ENCODE measurements at places on chromosomes 1 and 21. TPM values are rescaled to one million over a fixed set of nuclear protein-coding genes. Genes with fewer than 3 reads are reported as not detected.

DNA sequence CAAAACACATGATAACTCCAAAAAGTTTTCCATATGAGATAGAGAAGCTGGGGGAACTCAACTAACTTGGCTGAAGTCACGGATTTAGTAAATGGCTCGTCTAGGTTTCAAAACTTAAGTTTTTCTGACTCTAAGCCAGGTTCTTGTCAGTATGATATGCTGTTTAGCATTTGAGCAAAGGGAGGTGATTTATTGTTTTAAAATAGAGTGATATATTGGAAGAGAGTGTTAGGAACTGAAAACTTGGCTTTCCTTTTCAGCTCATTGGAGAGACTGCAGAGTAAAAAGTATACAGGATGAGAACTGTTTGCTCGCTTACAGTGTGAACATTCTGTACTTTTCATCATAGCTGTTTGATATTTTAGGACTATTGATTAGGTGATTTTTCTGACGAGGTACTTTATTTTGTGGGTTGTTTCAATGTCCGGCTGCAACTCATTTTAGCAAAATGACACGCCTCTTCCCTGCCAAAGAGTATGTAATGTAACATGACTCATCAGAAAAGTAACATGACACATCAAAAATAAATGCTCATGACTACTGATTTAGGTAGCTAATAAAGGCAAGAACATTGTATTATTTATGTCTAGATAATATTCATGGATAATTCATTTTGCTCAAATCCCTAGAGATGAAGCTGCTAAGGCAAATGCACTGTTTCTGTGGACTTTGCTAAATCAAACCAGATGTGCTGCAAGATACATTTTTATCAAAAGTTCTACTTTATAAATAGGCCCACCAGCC is 355.1 kb downstream of the GPATCH2 start:
- peak; percentile 75 for DNase-seq

GRCh38 chr1:42931911-42932422 is 26.7 kb downstream of the SLC2A1 start:
- DNase-seq, result peak; percentile 74

GRCh38 chr1:108691128-108691941 is 775 bp upstream of the PRPF38B start:
- peak; percentile 19 for DNase-seq

DNA sequence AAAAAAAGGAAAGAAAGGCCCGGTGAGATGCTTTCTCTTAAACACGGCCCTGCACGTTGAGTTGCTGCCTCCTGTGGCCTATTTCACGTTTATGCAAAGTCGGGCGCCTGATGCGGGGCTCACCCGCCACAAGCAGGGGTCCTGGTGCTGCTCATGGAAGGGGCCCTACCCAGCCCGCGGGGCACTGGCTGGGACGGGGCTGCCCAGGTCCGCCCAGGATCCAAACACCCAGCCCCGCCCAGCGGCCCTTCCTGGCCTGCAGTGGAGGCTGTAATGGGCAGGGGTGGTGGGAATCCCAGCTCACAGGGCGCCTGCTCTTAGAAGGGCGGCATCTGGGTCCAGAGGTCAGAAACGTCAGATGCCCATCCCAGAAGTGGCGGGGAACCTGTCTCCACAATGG is 1.6 kb downstream of the COL6A2 start:
- no peak for DNase-seq

- no peak for DNase-seq
Measured at GRCh38 chr1:30726773-30727684, 3.6 kb upstream of the MATN1 start.

GRCh38 chr1:109979489-109980091 is 5.0 kb upstream of the AHCYL1 start:
- DNase-seq, result peak; percentile 77

- no peak for DNase-seq
Measured at GRCh38 chr21:38561613-38562581, 63.6 kb upstream of the ERG start.

GRCh38 chr1:179115181-179115580 is 33.3 kb downstream of the TOR3A start:
- DNase-seq, result no peak

DNA sequence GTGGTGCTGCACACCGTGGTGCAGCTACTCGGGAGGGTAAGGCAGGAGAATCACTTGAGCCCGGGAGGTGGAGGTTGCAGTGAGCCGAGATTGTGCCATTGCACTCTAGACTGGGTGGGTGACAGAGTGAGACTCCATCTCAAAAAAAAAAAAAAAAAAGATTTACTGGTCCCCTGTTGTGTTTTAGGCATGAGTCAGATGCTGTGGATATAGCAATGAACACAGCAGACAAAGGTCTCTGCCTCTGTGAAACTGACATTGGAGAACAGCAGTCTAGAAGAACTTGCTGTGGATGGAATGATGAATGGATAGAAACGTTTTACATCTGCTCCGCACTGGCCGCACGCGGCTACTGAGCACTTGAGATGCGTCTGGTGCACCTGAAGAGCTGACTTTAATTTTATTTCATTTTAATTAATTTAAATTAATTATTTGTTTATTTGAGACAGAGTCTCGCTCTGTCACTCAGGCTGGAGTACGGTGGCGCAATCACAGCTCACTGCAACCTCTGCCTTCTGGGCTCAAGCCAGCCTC is 24.5 kb upstream of the EPHA2 start:
- DNase-seq, result peak; percentile 73

DNA sequence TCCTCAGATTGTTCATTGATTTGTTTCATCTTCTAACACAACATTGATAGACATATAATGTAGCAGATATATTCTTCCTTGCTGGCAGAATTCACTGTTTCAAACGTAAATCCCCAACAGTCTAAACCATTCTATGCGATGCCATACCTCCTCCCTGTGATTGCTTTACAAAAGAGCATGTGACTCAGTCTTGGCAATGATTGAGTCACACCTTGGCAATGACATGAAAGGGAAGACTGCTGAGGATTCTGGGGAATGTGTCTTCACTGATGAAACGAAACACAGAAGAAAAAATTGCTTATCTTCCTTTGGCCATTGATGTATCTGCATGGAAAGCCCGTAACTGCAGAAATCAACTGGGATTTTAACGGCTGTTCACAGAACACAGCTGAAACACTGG is 409.6 kb upstream of the ZRANB2 start:
- DNase-seq, result peak; percentile 19

GRCh38 chr1:239909898-239910297 is 181.8 kb upstream of the FMN2 start:
- DNase-seq, result no peak

DNA sequence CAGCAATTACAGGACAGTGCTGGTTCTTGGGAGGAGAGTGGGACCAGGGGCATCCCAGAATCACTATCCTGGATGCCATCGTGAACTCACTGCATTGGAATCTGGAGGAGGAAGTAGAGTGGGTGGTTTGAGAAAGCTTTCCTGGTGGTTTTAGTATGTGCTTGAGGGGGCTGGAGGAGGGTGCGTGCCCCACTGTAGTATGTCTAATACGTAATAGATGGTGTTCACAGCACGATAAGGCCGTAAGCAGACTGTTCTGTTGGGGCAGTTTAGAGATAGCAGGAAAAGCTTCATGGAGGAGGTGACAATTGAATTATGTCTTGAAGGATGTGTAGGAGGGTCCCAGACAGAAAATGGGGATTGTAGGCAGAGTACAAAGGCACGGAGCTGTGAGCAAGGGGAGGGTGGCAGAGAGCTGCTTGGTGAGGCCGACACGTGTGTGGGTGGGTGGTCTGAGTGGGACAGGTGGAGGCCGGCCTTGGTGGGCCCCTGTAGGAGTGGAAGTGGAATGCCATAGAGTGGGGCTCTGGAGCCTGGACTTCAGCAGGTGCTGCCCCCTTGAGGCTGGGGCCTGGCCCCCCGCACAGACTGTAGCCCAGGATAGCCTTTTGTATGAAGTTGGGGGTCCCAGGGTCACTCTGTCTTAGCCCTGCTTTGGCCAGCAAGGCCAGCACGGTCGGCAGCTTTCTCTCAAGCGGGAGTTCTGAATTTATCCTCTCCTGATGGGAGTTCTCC is 37.0 kb downstream of the IL6R start:
- DNase-seq, result peak; percentile 72

- DNase-seq, result no peak
Measured at GRCh38 chr21:30515681-30516080, 13.7 kb upstream of the KRTAP19-5 start.

GRCh38 chr1:26959722-26960624 is at the start of gene KDF1:
Gene KDF1, minus strand, starts transcription at chr1:26960468. Its CDS starts 8,088 bp downstream, at chr1:26952380.
- no peak for DNase-seq

DNA sequence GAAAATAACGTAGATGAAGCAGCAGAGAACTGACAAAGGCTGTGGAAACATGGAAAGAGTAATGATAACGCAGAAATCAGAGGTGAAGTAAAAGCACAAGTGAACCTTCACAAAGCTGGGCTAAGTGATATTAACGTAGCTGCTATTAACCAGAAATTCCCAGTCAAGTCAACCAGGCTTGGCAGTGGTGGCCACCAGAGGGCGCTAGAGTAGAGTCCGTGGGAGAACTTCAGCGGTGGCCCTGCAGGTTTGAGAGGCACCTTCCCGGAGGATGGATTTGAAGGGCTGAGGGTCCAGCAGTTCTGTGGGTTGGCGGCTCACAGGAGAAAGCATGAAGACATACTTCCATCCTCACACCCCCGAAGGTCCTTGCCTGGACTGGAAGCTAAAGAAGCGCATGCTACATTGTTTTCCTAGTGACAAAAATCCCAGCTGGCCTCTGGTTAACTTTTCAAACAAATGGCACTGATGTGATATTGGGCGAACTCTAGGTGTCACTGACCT is 81.7 kb upstream of the ZNF648 start:
- peak; percentile 69 for DNase-seq

GRCh38 chr21:31972622-31973021 is 99.8 kb downstream of the HUNK start:
- DNase-seq, result no peak

DNA sequence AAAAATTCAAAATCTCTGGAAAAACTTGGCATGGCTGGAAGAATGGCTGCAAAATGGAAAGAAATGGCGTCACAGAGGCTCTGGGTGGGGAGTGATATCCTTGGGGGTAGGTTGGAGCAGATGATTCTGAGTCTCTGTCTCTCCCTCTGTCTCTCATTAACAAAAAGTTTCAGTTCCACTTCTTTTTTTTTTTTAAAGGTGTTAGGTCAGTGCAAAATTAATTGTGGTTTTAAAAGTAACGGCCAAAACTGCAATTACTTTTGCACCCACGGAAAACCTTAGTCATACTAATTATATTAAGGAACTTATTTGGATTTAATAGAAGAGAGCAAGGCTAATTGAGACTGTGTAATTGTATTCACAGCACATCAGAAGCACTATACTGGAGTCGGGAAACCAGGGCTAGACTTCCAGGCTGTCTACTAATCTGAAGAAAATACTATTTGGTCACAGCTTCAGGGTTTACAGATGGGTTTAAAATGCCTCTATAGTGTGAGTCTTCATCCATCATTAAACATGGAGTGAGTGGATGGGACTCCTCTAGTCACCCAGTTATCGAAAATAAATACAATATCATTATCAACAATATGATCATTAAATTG is 289.1 kb upstream of the PLD5 start:
- no peak for DNase-seq

- DNase-seq, result no peak
Measured at GRCh38 chr1:31302709-31303441, 6.0 kb downstream of the ZCCHC17 start.

- DNase-seq, result no peak
Measured at GRCh38 chr1:209703834-209704504, 677 bp upstream of the HSD11B1 start.

DNA sequence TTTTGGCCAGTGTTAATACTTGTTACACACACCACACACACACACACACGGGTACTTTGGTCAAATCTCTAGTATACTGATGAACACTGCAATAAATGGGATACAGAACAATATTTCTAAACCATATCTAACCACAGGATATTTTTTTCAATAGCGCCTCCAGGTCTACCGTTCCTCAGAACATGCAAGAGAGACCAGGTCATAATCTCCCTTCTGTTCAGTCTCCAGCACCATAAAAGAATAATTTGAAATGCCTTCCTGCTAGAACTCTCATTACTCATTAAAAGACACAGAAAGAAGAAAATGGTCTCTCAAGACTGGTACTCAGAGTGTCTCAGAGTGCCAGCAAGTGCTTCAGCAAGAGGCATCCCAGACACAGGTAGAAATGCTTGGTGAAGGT is 11.5 kb upstream of the SLC44A3 start:
- no peak for DNase-seq

- DNase-seq, result peak; percentile 73
Measured at GRCh38 chr1:56561227-56562019, 17.9 kb downstream of the PLPP3 start.

DNA sequence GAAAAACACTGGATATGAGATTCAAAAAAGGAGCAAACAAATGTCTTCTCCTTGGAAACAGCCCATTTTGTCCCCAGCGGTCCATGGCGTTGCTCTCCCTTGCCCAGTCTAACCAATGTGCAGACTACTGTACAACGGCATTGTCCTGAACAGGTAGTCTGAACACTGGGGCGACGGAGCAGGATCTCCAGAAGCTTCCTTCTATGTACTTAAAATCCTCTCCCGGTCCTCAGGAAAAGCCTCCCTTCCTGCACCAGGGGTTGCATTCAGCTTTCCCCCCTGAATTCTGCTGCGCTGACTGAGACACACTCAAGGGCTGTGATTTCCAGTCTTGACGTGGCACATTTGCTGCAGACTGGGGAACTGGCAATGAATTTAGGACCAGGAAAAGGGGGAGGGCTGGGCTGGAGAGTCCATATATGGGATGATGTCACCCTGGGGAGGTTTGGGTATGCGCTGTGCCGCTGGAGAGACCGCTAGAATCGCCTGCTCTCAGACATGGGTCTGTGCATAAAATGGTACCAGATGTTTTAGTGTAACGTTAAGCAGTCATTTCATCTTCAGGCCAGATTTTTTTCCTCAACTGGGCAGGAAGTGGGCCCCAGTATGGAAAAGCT is 275.9 kb upstream of the C1orf105 start:
- no peak for DNase-seq

DNA sequence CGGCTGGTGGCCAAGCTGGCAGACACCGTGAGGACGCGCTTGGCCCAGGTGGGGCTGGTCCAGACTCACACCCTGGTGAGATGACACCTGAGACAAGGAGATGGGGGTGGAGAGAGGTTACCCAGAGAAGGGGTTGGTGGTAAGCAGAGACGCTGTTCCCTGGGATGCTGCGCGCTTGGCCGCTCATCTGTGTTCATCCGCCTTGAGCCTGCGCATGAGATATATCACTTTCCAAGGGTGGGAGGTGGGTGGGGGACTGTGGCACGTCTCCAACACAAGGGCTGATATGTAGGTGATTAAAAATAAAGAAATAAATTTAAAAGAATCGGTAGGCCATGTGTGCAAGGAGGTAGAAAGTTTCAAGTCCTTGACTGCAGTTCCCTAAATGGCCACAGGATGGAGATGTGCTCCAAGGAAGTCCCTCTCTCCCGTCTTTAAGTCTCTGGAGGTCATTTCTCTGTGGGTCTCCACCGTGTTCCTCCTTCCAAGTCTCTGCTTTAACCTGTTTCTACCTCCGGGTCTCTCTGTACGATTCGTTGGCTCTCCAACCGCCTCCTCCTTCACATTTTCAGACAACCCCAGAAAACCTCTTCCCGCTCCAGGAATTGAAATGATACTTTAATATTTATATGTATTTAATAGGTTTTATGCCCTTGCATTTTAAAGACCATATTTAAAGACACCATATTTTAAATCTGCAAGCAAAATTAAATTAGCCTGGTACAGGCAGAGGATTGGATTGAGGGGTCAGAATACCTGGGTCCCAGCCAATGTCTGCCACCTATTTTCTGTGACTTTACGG is 4.5 kb downstream of the TTC24 start:
- DNase-seq, result peak; percentile 83

Gene PRSS38
- not detected for total RNA-seq

Gene ADAMTS5
- 12.5 TPM for total RNA-seq

Gene PPFIA4
- total RNA-seq, result 12.4 TPM

Gene GJC2
- total RNA-seq, result 0.69 TPM

Gene CD101
- 0.35 TPM for total RNA-seq

Gene UBIAD1
- 10.9 TPM for total RNA-seq

Gene VWA5B1
- total RNA-seq, result 0.05 TPM

Gene ADAMTS4
- total RNA-seq, result under 0.01 TPM

Gene APOBEC4
- total RNA-seq, result not detected

Gene SMIM1
- total RNA-seq, result not detected
